Type B pancreatic cell (in vitro differentiated cells): ENCODE measurements at places on chromosomes 4 and X. TPM values are rescaled to one million over a fixed set of nuclear protein-coding genes. Genes with fewer than 3 reads are reported as not detected.

HELQ gene
- total RNA-seq: 18.0 and 20.8 TPM in 2 replicates

AMTN gene
- not detected in 2 replicates for total RNA-seq

CT45A3 gene
- not detected in 2 replicates for total RNA-seq

DNA sequence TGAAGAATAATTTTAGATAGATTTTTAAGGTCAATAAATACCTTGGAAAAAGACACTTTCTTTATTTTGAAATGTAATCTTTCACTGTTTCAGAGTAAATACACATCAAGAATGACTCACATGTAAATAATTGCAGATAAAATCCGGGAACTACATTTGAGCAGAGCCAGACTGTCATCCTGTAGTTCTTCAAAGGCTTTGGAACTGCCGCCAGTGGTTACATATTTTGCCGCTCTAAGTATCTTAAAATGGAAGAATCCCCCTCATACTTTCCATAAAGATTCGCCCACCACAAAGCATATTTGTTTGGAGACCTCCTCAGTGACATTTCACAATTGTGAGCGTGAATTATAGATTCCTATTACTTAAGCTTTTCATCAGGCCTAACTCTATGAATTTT is 607.8 kb upstream of the ZFP42 start:
- no peak for DNase-seq

GRCh38 chr4:75630174-75630936 is at the start of gene CDKL2:
TSS of gene CDKL2 (minus strand) at chr4:75630528. CDS start at chr4:75625988, 4,540 bp downstream.
- DNase-seq: peak; percentile 91

GRCh38 chrX:21683941-21684340 is 25.8 kb upstream of the KLHL34 start:
- DNase-seq: no peak

DNA sequence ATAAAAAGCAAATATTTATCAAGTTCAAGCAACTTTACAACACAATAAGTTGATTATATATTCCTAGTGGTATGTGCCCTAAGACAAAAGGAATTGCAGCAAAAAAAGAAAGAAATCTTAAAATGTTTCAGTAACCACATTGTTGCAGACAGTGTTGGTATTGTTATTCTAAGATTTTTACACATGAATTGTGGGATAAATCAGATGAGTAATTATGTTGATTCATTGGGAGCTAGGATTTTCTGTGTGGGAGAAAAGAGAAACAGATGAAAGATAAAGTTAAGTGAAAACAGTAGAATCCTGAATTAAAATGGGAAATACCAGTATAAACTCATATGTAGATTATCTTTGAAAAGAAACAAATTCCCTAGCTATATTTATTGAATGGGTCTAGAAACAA is 362.4 kb downstream of the PPP3CA start:
- DNase-seq: no peak

DNA sequence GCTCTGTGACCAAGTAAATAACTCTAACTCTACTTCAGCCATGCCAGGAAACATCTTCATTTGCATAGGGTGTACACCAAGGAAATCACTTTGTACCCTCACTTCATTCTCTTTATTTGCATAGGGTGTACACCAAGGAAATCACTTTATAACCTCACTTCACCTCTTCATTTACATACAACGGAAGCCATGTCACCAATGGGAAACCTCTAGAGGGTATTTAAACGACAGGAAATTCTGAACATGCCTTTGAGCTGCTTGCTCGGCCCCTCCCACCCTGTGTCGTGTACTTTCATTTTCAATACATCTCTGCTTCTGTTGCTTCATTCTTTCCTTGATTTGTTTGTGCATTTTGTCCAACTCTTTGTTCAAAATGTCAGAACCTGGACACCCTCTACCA is 848.1 kb upstream of the FRG1 start:
- no peak for DNase-seq

HHIP gene
- total RNA-seq: 5.6 and 29.6 TPM in 2 replicates

DNA sequence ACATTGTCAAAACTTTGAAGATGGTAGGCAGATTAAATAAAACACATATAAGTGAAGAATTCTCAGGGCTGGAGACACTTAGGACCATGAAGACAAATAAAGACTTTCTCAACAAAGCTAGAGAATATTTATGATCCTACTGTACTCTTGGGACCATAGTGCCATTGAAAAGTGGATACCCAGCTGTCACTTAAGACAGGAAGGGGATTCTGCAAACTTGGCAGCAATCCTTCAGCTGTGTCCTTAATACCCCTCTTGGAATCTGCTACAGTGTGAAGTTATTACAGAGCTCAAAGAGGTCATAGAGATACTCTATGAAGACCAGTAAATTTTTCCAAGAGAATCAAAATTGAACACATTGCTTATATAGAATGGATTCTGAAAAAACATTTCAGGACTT is 24.3 kb downstream of the PDE5A start:
- no peak for DNase-seq

GRCh38 chr4:24550441-24551175 is 33.7 kb downstream of the DHX15 start:
- DNase-seq: no peak

DNA sequence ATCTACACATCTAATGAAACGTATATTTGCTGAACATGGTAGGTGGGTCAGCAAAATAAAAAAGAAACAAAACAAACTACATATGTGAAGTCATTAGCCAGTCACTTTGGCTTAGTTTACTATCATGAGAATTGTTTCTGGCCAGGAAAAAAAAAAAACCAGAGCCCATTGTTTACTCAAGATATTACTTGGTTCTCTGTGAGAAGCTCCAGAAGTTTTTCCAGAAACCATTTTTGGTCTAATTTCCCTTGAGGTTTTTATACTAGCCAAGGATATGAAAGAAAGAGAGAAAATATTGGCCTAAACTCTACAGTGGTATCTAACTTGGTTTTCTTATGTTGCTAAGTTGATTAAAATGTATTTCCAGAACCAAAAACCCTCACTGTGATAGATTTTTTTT is 259.1 kb downstream of the PDHA2 start:
- no peak for DNase-seq

XAGE2 gene
- total RNA-seq: 8.0 TPM in 1 of 2 replicates, not detected in the other

DNA sequence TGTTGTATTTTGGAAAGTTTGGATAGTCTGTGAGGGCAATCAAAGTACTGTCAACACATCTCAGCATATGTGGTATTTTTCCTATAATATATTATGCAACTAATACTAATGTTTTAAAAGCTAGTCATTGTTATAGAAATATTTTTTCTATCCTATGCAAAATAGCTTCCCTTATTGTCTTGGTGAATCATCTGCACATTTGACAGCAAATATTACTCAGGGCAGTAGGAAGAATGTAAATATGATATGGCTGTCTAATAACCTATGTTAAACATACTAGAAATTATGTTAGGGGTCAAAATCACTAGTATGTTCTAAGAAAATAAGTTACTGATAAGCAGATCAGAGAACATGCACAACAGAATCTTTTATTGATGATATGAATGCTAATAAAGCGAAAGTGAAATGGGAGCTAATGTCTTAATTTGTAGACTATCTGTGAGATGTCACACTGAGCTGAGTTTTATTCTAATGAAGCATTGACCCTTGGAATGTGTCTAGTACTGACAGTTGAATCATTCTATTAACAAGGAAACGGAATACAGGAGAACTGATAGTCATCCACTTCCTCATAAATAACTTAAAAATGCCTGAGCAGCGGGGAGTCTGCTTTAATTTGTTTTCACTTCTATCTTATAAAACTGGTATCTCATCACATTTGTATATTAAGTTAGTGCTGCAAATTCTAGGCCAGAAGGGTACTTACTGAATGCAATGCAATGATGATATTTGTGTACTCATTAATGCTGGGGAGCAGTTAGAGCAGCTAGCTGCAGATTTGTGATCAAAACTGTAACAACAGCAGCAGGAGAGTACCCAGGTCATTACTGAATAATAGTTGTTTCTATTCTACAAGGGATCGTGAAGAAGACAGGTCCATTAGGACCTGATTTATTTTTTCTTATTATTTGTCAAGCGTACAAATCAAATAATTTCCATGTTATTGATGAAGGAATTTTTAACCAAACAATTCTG is 440.3 kb upstream of the AADAT start:
- no peak for DNase-seq

RENBP gene
- 4.9 and 6.7 TPM in 2 replicates for total RNA-seq

GRCh38 chr4:31125061-31125460 is 404.9 kb downstream of the PCDH7 start:
- no peak for DNase-seq

- no peak for DNase-seq
Measured at GRCh38 chrX:82208975-82209374, 1007.1 kb downstream of the SH3BGRL start.

- DNase-seq: no peak
Measured at GRCh38 chr4:10526429-10527222, 69.4 kb upstream of the ZNF518B start.

GRCh38 chrX:118239913-118240698 is 105.8 kb upstream of the WDR44 start:
- no peak for DNase-seq

- no peak for DNase-seq
Measured at GRCh38 chr4:117375101-117375500, 289.7 kb upstream of the TRAM1L1 start.

KLKB1 gene
- total RNA-seq: 0.24 and 0.67 TPM in 2 replicates

DNA sequence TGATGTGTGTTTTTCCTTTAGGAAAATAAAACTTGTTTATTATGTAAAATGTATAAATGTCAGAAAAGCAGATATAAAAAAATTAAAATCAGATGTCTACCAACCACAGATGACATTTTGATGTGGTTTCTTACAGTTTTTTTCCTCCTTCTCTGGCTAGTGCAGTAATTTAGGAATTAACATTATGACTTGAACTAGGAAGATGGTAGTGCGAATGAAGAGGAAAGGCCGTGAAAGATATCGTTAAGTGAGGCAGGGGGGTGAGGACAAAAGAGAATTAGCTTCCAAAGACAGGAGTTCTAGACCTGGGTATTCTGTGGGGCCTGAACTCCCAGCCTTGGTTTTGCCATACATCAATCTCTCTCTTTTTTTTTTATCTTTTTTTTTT is 98.0 kb downstream of the RBM47 start:
- DNase-seq: no peak

DNA sequence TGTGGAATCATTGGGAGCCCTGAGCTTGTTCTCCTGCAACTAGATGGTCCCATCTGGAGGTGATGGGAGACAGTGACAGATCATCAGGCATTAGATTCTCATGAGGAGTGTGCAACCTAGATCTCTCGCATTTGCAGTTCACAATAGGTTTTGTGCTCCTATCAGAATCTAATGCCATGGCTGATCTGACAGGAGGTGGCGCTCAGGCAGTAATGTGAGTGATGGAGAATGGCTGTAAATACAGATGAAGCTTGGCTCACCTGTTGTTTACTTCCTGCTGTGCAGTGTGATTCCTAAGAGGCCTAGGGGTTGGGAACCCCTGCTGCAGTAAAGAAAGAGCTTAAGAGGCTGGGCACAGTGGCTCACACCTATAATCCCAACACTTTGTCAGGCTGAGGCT is 42.2 kb upstream of the PUDP start:
- DNase-seq: no peak

RAB40AL gene
- total RNA-seq: 0.63 and 0.86 TPM in 2 replicates
